ENCODE measurements at places on chromosomes 6 and 20.

GRCh38 chr6:164142322-164142721 is 727.8 kb downstream of the QKI start:
- DNase-seq, result no peak

DNA sequence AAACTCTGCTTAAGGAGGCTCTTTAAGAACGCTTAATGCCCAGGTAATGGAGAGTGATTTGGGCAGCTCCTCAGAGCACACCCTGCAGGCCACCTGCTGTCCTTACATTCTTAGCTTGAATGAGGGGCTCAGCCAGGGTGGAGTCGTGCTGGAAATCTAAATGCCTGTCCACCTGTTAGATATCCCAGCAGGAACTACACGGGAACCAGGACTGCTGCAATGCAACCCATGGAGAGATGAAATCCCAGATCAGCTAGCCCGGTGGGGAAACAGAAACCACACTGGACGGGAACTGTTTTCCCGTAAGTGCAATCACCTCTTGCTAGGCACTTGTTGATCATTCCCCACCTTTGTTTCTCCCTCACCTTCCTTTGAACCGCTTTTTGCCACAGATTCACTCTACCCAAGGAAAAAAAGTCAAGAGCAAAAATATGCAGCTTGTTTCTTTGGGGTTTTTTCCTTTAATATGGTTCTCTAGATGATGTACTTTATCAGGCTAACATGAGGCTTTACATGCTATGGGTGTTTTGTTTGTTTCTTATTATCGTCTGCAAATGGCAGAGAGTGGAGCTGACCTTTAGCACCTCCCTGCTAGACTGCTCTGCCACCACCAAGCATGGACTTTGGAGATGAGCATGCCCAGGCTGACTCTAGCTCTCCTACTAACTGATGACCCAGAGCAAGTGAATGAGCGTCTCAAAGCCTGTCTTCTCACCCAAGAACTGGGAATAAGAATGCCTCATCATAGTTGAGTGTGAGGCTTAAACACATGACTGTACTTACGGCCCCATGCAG is 125.9 kb upstream of the TNFAIP3 start:
- no peak for DNase-seq

GRCh38 chr6:159762681-159763293 is 942 bp downstream of the ACAT2 start:
- DNase-seq, result no peak

- DNase-seq, result no peak
Measured at GRCh38 chr6:155706341-155706740, 250.7 kb upstream of the NOX3 start.

GRCh38 chr6:48883116-48883515 is 579.9 kb downstream of the MMUT start:
- no peak for DNase-seq

DNA sequence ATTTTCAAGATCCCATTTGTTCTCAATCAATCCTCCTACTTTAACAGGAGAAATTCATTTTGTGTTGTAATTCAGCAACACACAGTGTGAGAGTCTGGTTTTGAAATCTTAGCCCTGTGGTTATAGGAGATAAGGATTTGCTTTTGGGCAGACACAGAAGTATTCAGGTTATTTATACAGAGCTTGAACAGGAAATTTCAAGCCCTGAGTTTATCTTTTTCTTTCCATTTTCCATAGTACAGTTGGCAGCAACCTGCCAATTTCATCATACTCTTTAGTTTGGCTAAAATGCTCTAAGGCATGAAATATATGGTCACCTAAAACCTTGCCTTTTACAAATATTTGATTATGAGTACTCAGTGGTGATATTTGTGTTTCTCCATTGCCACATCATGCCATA is 41.4 kb downstream of the PKIB start:
- DNase-seq, result no peak

GRCh38 chr6:148395583-148396101 is 53.0 kb downstream of the SASH1 start:
- no peak for DNase-seq

DNA sequence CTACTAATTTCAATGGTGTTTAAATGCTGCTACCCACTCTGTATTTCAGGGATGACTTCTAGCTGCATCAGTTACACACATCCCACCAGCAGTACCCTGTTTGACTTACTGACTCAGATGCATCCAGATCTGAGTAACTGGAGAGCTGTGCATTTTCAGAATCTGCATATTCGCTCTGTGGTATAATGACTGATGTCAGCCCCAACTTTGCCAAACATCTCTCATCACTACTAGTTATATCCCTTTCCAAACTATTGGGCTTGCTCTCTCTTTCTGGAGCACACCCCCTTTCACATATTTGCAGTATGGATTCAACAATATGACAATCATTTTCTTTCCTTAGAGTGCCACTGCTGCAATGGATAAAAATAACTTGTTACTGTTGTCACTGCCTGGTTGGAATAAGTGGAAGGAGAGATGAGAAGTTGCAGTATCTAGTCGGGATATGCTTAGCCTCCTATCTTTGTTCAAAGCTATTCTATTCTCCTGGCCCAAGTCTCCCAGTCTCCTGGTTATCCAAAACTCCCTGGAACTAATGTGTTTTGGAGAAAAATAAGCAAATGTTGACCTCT is 3.3 kb upstream of the RSPO3 start:
- no peak for DNase-seq

- no peak for DNase-seq
Measured at GRCh38 chr20:23680146-23680545, 8.7 kb downstream of the CST4 start.

DNA sequence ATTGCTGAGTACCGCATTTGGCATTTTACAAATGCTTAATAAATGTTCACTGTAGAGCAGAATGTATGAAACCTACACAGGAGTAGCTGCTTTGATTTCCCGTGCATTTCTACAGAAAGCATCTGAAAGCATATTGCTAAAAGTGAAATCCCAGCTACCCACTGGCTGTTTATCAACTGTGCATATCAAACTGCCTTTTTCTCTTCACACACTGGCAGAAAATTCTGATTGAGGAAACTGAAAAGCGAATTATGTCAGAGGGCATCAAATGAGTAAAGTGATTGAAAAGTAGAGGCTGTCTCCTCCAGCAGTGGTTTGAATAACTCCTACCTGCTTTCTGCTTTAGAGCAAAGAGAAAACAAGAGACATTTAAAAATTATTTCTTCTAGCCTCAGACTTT is 28.0 kb downstream of the STX11 start:
- DNase-seq, result no peak

DNA sequence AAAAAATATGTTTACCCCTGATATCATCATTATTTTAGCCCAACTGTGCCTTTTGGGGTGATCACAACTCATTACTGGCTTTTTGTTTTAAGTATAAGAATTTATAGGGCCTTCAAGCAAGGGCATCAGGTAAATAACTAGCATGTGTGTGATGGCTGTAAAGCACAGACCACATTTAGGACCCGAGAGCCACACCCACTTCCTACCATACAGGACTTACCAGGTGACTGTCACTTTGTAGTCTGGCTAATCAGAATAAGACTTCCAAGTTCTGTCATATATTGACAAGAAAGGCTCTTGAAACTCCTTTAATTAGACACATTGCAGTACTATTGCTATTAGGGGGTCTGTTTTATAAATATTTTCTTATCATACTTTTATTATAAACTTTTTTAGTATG is 31.1 kb downstream of the TMEM242 start:
- DNase-seq, result no peak

DNA sequence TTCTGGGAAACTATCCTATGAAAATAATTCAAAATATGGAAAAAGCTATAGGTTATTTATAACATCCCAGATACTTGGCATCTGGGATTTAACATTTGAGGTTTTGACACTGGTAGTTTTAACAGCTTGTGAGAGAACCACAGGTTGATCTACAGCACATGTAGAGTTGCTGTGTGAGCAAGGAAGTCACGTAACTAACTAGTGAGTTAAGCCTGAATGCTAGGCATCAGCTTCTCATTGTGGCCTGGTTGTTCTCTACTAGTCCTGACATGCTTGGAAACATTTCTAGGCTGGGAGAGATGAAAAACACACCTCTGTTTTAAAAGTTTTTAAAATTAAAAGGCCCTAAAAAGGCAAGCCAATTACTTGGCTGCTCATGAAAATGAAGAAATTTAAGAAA is 28.2 kb downstream of the ESF1 start:
- DNase-seq, result no peak

GRCh38 chr20:52011093-52011492 is 180.5 kb downstream of the ZFP64 start:
- no peak for DNase-seq

DNA sequence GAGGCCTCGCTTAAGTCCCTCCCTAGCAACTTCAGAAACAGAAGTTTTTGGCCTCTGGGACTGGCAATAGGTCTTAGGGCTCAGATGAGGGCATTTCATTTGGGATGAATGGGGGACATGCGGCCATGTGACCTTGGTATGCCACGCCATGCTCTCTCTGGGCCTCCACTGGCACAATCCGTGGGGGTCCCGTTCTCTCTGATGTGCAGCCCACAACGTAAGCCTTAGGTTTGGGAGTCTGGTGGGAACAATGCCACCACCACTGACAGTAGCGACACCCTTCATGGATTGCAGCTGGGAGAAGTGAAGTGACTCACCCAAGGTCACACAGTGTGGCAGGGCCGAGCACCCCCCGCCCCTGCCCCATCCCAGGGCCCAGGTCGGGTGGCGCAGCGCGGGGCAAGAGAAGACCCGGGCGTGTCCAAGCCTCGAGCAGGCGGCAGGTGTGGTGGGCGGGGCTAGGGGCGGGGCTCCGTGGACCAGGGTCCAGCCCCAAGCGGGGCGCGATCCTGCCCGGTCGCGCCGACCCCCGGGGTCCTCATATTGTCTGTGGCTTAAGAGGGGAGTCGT is 864 bp upstream of the CEBPB start:
- DNase-seq, result no peak

GRCh38 chr6:130143709-130144108 is 79.0 kb downstream of the SAMD3 start:
- no peak for DNase-seq

- no peak for DNase-seq
Measured at GRCh38 chr6:28871335-28872156, 52.2 kb downstream of the TRIM27 start.

Measured in fibroblast of the conjunctiva (primary cell).